Activated B cell treated with CpG ODN at 0.5 μM for 24 hours (primary cell): ENCODE measurements at places on chromosomes 1 and 21. TPM values are rescaled to one million over a fixed set of nuclear protein-coding genes. Genes with fewer than 3 reads are reported as not detected.
A peak's percentile ranks its signal among the peaks of the same experiment; 100 is the strongest.

DNA sequence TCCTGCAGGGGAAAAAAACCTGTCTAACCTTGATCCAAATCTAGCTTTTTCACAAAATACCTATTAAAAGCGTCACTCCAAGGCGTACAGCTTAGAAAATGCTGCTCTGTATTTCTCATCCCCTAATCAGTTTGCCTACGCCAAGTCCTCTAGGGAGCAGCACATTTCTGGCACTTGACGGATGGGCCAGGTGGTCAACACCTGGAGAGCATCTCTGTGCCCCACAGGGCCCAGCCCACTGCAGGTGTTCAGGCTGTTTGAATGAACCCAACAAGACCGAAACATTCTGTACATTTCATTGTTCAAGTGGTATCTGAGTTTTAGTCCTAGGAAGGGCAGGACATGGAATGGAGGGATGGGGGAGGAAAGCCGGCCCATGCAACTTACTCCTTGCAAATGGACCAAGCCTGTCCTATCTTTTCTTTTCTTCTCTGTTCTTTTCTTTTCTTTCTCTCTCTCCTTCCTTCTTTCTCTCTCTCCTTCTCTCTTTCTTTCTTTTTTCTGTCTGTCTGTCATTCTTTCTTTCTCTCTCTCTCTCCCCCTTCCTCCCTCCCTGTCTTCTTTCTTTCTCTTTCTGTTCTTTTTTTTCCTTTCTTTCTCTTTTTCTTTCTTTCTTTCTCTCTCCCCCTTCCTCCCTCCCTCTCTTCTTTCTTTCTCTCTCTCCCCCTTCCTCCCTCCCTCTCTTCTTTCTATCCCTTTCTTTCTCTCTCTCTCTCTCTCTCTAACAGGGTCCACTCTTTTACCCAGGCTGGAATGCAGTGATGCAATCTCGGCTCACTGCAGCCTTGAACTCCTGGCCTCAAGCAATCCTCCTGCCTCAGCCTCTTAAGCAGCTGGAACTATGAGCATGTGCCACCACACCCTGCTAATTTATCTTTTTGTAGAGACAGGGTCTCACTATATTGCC lies 29.1 kb downstream of the IGFN1 start:
- no peaks in the 10 kb centered on the region for H3K4me1 ChIP-seq
- no peak overlapping the region for H3K4me3 ChIP-seq
- no peaks in the 10 kb centered on the region for H3K36me3 ChIP-seq
- no peaks in the 10 kb centered on the region for H3K27me3 ChIP-seq
- H3K27ac ChIP-seq = no peak overlapping the region
- no peak for DNase-seq

GRCh38 chr1:236142253-236143103 lies at the start of gene GPR137B:
TSS of gene GPR137B (plus strand) at chr1:236142539. CDS start at chr1:236142623, 84 bp downstream.
- H3K27me3 ChIP-seq = peaks cover 33% of the 10 kb centered on the region
- peaks cover 6% of the 10 kb centered on the region for H3K36me3 ChIP-seq
- DNase-seq = peak; percentile 50
- peaks cover 29% of the 10 kb centered on the region for H3K4me1 ChIP-seq
- peak within 1 kb of the TSS; percentile 96 for H3K4me3 ChIP-seq

GRCh38 chr1:41811051-41811795 lies 107.5 kb downstream of the HIVEP3 start:
- H3K4me3 ChIP-seq = no peak overlapping the region
- no peak for DNase-seq
- H3K27me3 ChIP-seq = no peaks in the 10 kb centered on the region
- no peaks in the 10 kb centered on the region for H3K36me3 ChIP-seq
- H3K4me1 ChIP-seq = peaks cover 43% of the 10 kb centered on the region

DNA sequence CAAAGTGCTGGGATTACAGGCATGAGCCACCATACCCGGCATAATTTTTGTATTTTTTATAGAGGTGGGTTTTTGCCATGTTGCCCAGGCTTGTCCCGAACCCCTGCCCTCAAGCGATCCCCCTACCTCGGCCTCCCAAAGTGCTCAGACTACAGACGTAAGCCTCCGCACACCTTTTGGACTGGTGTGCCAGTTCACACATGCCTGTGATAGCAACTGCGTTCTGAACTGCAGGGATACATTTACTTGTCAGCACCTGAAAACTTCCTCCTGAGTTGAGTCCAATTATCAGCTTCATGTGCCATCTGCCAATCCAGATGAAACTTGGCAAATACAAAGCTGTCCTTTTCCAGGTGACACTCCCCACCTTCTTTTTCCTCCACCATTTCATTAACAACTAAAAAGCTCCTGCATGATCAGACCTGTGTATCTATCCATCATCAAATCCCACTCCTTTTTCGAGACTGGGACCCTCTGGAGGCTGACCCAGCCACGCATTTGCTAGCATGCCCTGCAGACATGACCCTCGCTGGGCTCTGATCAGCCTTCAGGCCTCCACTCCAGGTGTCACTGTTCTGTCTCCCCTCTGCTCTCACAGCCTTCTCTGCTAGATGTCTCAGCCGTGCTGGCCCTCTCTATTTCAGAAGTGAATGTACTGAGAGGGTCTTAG lies 2.1 kb upstream of the DEGS1 start:
- no peak for DNase-seq
- H3K27me3 ChIP-seq = no peaks in the 10 kb centered on the region
- peaks cover 42% of the 10 kb centered on the region for H3K4me1 ChIP-seq
- H3K27ac ChIP-seq = peak overlapping the region; percentile 37
- H3K36me3 ChIP-seq = peaks cover 12% of the 10 kb centered on the region
- no peak overlapping the region for H3K4me3 ChIP-seq

DNA sequence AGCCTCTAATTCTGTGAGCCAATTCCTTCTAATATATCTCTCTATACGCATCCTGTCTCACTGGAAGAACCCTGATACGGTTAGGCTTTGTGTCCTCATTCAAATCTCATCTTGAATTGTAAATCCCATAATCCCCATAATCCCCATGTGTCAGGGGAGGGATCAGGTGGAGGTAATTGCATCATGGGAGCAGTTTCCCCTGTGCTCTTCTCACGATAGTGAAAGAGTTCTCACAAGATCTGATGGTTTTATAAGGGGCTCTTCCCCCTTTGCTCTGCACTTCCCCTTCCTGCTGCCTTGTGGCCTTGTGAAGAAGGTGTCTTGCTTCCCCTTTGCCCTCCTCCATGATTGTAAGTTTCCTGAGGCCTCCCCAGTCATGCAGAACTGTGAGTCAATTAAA lies 116.1 kb downstream of the MRPS6 start:
- H3K4me1 ChIP-seq = no peaks in the 10 kb centered on the region
- no peaks in the 10 kb centered on the region for H3K27me3 ChIP-seq
- no peak overlapping the region for H3K27ac ChIP-seq
- DNase-seq = no peak

- no peak for DNase-seq
- no peaks in the 10 kb centered on the region for H3K36me3 ChIP-seq
- peaks cover 6% of the 10 kb centered on the region for H3K4me1 ChIP-seq
- no peak overlapping the region for H3K27ac ChIP-seq
Measured at GRCh38 chr1:43766086-43766784, 58.9 kb downstream of the ST3GAL3 start.

DNA sequence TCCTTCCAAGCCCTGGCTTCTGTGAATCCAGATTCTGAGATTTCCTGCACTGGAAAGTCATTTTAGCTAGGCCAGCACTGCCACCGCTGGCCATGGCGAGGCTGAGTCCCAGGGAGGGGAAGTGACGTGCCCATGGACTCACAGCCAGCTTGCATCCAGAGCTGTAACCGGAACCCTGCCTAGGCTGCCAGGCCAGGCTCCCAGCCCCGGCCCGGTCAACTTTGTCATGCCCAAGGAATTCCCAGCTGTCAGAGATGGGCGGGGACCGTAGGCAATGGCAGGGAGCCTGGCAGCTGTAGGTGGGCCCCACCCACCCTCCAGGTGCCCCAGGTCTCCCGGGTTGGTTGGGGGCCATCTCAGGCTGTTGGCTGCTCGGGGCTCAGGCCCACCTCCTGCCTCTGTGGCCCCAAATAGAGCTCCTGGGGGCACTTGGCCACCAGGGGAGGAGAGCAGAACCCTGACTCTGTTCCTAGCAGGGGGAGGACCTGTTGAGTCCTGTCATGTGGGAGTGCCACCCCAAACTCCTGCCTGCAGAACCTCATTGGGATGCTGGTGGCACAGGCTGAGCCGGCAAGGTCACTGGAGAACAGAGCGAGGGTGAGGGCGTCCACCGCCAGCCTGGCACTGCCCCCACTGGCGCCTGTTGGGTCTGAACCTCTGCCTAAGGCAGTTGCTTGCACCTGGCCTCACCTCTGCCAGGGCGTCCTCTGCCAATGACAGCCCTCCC lies 57.8 kb downstream of the FOXO6 start:
- peaks cover 12% of the 10 kb centered on the region for H3K27me3 ChIP-seq
- no peak for DNase-seq
- no peaks in the 10 kb centered on the region for H3K4me1 ChIP-seq
- H3K36me3 ChIP-seq = no peaks in the 10 kb centered on the region
- no peak overlapping the region for H3K27ac ChIP-seq

DNA sequence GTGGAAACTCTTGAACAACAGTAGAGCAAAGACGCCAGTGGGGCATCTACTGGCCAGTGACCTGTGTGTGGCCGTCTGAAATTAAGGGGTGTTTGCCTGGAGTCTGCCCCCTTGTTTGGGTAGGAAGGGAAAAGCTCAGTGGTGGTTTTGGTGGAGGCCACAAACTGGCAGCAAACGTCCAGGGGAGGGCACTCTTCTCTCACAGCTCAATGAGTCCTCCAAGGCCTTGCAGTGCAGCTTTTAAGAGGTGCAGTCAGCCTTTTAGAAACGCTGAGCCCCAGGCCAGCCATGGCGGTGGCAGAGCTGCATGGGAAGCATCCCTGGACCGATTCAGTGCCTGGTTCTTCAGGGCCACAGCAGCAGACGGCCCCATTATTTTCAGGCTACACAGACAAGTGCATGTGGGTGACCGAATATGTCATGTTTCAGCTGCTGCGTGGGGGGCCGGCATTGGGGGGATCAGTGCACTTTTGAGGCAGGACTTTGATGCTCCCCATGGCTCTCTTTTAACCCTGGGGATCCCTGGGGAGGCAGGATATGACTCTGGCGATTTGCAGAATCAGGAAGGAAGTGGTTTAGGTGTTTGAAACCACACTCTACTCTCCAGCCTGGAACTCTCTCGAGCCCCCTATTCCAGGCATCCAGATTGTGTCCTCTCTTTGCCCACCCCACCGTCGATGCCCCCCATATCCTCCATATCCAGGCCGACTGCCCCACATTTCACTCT lies 414.0 kb downstream of the PRDM2 start:
- DNase-seq = no peak
- H3K4me1 ChIP-seq = no peaks in the 10 kb centered on the region
- H3K27me3 ChIP-seq = peaks cover 16% of the 10 kb centered on the region
- H3K4me3 ChIP-seq = no peak overlapping the region
- H3K27ac ChIP-seq = no peak overlapping the region
- no peaks in the 10 kb centered on the region for H3K36me3 ChIP-seq

Gene KLHDC9
- 2.9 and 3.6 TPM in 2 replicates for total RNA-seq

DNA sequence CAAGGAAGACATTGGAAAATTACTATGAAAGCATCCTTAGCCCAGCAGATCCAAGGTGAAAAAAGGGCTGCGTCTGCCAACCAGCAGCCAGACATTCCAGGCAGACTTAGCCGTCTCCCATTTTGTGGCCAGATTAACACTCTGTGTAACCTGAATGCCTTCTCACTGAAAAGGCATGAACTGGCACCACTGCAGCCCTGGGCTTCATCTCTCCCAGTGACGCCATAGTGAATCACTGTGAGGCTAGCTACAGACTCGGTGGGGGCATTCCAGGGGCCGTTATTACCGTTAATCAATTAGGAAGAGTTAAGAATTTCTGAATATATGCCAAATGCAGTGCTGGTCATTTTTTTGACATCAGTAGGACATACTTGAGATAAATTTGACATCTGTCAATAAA lies 627.4 kb downstream of the LMO4 start:
- H3K4me1 ChIP-seq = peaks cover 14% of the 10 kb centered on the region
- H3K4me3 ChIP-seq = no peak overlapping the region
- DNase-seq = no peak
- no peaks in the 10 kb centered on the region for H3K36me3 ChIP-seq
- H3K27me3 ChIP-seq = no peaks in the 10 kb centered on the region
- H3K27ac ChIP-seq = no peak overlapping the region

DNA sequence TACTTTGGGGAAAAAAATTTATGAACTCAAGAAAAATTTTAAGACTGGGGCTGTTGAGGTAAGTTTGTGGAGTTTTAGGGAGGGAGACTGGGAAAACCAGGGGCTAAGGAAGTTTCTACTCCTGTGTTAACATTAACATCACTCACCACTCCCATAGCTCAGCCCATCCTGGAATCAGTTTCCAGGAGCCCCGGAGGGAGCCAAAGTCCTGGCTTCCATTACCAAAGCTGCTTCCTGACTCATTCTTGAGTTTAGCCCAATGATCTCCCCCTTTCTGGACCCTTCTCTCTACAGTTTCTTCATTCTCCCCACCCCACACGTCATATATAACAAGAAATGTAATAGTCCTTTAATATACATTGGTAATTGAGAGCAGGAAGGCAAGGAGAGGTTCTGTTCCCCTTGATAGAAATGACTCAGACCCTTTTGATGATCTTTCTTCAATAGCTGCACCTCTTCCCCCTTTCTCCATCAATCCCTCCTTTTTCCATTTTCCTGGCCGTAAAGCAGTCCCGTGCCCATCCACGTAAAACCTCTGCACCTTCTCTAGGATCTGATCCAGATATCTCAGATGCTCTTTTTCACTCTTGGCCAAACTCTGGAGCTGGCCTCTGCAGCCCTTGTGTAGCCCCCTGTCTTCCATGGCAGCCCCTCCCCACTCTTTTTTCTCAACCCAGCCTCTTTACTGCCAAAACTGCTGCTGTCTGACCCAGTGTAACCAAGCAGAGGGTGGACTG lies 4.6 kb upstream of the PIAS3 start:
- H3K4me3 ChIP-seq = no peak overlapping the region
- H3K4me1 ChIP-seq = peaks cover 5% of the 10 kb centered on the region
- peaks cover 10% of the 10 kb centered on the region for H3K27me3 ChIP-seq
- no peak overlapping the region for H3K27ac ChIP-seq
- H3K36me3 ChIP-seq = peaks cover 6% of the 10 kb centered on the region
- DNase-seq = no peak

DNA sequence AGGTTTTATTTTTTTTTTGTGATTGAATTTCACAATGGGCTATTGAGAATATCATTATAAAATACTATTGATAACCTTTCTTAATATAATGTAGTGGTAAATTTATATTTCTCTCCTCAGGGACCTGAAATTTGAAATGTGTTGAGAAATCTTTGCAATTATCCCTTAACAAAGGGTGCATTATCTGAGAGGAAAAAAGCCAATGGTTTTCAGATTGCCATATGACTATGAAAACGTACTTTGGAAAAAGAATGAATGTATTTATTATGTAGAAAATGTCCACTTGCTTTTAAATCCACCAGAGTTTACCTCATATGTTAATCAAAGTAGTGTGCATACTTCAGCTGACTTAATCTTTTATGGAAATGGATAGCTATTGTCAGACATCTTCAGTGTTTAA lies 441.1 kb downstream of the AMY1C start:
- no peaks in the 10 kb centered on the region for H3K4me1 ChIP-seq
- no peaks in the 10 kb centered on the region for H3K36me3 ChIP-seq
- DNase-seq = no peak
- no peak overlapping the region for H3K4me3 ChIP-seq
- H3K27ac ChIP-seq = no peak overlapping the region

DNA sequence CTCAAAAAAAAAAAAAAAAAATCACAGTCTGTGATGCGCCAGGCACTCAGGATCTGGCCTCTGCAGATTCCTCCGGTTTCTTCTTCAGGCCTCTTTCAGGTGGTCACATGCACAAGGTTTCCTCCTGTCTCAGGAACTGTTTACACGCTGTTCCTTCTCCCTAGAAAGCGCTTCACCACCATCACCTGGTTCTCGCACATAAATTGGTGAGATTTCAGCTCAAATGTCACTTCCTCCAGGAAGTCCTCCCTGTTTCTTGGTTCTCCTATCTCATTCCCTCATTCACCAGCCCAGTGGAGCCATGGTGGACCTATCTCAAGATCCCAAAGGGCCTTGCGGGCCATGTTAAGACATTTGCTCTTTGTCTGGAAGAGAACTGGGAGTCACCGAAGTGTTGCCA lies 26.7 kb downstream of the HMGN2 start:
- no peaks in the 10 kb centered on the region for H3K27me3 ChIP-seq
- peak overlapping the region; percentile 24 for H3K27ac ChIP-seq
- H3K4me3 ChIP-seq = no peak overlapping the region
